Bronchial epithelial cell (primary cell): ENCODE measurements at places on chromosomes 12 and 14. TPM values are rescaled to one million over a fixed set of nuclear protein-coding genes. Genes with fewer than 3 reads are reported as not detected.
A peak's percentile ranks its signal among the peaks of the same experiment; 100 is the strongest.

DNA sequence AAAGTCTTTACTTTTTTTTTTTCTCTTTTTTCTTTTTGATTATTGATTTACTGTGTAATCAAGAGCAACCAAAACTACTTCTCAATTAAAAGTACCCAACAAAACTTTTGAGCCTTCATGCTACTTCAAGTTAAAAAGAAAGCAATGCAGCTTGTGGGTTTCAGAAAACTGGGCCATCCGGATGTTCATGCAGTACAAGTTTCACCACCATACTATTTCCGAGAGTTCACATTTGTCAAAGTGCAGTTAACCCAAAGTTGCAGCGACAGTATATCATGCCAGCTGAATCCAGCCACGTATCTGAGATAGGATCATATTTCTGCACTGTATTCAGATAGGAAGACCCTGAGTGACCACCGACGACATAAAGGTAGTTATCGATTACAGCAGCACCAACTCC lies 33.0 kb downstream of the KLHL28 start:
- DNase-seq = no peak

TSPAN19 gene
- total RNA-seq = under 0.01 TPM in 1 of 2 replicates, not detected in the other

- DNase-seq = no peak
These were observed 3.4 kb upstream of the DLGAP5 start for GRCh38 chr14:55194656-55195355.

KRT80 gene
- 14.7 and 66.4 TPM in 2 replicates for total RNA-seq

DNA sequence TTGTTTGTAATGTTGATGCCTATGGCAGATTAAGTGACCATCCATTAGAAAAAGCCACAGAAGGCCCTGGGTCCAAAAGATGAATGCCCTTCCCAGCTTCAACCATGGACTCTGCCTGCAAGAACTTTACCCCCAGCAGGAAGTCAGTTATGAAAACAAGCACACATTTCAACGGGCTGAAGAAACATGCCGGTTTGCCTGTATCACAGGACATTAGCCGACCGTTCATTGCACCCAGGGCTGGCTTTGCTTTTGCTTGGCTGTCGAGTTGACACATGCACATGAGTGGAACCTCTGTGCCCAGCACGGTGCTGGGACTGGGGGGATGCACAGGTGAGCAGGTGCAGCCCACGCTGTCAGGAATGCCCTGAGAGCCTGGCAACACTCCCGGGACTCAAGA lies 1087.0 kb downstream of the BCL11B start:
- no peak for DNase-seq

DNA sequence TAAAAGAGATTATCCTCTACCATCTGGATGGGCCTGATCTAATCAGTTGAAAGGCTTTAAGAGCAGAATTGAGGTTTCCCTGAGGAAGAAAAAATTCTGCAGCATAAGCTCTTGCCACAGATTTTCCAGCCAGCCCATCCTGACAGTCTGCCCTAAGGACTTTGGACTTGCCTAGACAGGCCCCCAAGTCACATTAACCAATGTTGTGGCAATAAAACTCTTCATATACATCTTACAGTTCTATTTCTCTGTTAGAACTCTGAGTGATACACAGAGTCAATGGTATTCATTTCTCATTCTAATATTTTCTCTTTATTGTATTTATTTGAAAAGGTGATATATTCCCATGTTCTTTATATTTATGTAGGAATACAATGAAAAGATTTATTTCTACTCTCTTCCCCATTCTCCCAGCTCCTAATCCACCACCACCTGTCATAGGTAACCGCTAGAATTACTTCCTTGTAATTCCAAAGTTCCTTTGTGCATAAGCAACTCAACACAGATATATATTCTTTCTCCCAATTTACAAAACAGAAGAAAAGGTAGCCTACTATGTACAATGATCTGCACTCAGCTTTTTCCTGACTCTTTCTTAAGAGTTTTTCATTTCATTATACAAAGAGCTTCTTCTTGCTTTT lies 182.1 kb downstream of the CAPZA3 start:
- DNase-seq = no peak

GRCh38 chr14:50400461-50400860 lies 3.8 kb upstream of the CDKL1 start:
- DNase-seq = no peak

GRCh38 chr12:55666508-55666907 lies 29.8 kb downstream of the OR10P1 start:
- no peak for DNase-seq

GRCh38 chr14:81618695-81619094 lies 85.0 kb upstream of the SEL1L start:
- no peak for DNase-seq

DNA sequence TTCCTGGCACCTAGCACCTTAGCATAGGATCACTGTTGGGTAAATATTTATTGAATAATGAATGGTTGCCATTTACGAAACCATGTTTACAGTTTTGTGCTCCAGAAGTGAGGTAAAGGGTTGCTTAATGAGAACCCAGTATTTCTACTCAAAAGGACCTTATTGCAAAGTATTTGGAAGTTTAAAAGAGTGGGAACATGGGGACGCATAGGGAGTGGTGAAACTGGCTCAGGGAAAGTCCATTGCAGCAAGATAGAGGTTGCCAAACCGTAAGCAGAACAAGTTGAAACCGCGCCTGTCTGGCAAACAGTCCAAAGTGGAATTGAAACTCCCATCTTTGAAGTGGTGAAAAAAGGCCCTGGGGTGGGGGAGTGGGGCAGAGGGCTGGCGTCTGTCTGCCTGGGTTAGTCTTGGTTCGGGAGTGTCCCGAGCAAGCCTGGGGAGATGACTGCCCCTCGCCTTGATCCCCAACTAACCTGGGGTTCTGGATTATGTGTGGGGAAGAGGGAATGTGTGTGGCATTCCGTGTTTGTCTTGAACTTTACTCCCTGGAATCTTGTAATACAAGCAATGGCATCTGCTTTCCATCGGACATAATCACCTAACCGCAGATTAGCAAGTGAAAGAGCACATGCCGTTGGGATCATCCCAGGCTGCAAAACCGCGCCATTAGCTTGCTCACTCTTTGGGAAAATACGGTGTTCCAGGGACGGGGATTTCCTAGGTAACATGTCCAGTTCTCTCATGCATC lies 7.2 kb downstream of the ALDH2 start:
- DNase-seq = peak; percentile 90

- DNase-seq = no peak
These were observed 927 bp upstream of the LRP6 start for GRCh38 chr12:12267742-12268200.

RPAP3 gene
- 7.6 and 9.9 TPM in 2 replicates for total RNA-seq

DBX2 gene
- not detected in 2 replicates for total RNA-seq

CISTR gene
- total RNA-seq = not detected in 2 replicates

GRCh38 chr14:95524706-95525512 lies 8.5 kb upstream of the SYNE3 start:
- peak; percentile 80 for DNase-seq

PTPRR gene
- under 0.01 and 0.26 TPM in 2 replicates for total RNA-seq

DNA sequence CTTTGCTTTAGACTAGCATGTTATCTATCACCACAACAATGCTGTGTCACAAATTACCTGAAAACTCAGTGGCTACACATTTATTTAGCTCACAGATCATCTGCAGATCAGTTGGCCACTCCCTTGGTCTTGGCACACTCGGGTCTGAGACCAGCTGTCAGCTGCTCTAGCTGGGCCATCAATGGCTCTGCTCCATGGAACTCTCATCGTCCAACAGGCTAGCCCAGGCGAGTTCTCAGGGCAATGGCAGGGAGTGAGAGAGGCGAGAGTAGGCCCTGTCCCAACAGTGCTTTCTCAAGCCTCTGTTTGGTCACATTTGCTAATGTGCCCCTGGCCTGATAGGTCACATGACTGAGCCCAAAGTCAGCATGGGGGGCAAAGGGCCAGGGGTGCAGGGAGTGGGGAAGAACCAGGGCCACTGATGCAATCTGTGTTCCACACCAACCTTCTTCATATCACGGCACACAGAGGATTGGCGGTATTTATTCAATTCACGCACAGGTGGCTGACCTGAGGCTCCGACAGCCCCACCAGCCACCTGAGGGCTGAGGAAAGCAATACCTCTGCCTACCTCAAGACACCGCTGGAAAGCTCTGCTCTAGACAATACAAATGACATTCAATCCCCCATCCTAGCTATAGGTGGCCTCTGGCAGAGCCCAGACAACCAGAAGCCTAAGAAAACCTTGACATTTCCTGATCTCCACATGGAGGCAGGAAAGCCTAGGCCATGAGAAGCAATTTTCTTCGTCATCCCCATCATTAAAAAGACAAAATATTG lies 82.5 kb downstream of the NT5DC3 start:
- DNase-seq = peak; percentile 18

DNA sequence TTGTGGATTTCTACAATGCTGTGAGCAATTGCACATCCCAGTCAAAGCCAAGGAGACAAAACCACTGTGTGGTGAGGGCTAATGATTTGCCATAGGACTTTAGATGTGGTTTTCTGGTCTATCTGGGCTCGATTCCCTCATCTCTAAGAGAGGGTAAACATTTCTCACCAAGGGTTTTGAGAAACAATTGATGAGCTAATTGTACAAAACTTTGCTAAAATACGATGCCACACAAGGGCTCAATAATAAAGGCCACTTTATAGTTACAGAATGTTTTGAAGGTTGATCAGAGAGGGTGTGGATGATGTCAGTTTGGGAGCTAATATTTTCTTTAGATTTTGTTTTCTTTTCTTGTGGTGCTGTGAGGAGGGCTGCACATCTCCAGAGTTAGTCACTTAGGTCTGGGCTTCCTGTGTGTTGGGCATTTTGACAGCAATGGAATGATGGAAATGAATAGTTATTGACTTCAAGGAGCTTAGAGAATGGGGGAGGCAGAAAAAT lies 60.8 kb upstream of the SLC38A4 start:
- peak; percentile 17 for DNase-seq

GRCh38 chr12:4118017-4118510 lies 155.5 kb upstream of the CCND2 start:
- DNase-seq = peak; percentile 23

MED6 gene
- 31.6 and 33.4 TPM in 2 replicates for total RNA-seq

GRCh38 chr12:108305520-108305919 lies 33.6 kb downstream of the CMKLR1 start:
- peak; percentile 26 for DNase-seq

DNA sequence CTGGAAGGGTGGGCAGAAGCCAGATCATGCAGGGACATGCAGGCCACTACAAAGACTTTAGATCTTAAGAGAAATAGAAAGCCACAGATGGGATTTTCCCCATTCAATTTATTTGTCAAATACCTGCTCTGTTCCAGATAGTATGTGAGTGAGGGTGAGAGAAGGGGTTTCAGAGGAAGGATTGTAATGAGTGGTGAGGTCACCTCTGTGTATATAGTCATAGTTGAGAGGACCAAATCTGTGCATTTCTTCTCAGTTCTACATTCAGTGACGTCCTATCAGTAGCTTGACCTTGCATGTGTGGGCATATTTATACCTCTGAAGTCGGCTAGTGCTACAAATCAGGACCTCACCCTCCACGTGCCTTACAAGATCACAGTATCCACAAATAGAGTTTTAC lies 31.2 kb upstream of the RBM19 start:
- no peak for DNase-seq

GRCh38 chr14:61621444-61621843 lies 73.9 kb upstream of the HIF1A start:
- no peak for DNase-seq

ACACB gene
- 0.79 and 1.4 TPM in 2 replicates for total RNA-seq
